ENCODE measurements at places on chromosomes 4 and X.

DNA sequence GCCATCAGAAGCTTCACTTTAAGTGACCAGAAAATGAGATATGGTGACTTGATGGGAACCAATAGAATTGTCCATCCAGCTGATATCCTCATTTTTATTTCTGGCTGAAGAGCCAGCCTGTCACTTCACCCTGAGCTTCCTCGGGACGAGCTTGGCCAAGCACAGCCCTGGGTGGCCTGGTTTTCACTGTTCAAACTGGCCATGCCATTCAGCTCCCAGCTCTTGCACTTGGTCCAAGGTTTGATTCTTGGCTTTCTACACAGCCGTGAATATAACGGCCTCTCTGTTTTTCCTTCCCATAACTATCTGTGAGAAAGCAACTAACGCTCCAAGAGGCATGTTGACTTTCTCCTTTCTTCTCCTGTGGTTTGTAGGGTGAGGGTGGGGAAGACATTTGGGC lies 71.9 kb downstream of the LIMCH1 start:
- no peak for DNase-seq

- no peak for DNase-seq
Observed at GRCh38 chr4:2785613-2786012, 7.3 kb upstream of the SH3BP2 start.

GRCh38 chr4:105088110-105088879 lies 58.4 kb upstream of the TET2 start:
- DNase-seq, result no peak

- DNase-seq, result no peak
Observed at GRCh38 chr4:98680806-98681205, 22.4 kb upstream of the TSPAN5 start.

DNA sequence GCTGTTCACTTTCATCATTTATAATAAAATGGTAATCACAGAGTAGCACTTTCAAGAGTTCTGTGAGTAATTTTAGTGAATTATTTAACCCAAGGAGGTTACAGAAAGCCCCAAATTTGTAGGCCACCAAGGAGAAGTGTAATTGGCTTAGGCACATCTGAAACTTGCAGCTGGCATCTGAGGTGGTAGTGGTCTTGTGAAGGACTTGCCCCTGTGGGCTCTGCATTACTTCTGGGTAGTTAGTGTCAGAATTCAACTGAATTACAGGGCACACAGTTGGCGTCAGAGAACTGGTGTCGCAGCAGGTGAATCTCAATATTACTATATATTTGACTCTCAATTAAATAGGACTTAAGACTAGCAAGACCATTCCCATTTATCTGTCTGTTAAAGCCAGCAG lies 36.9 kb downstream of the GPR174 start:
- DNase-seq, result no peak

- DNase-seq, result no peak
Observed at GRCh38 chr4:149136951-149137620, 678.6 kb downstream of the IQCM start.

DNA sequence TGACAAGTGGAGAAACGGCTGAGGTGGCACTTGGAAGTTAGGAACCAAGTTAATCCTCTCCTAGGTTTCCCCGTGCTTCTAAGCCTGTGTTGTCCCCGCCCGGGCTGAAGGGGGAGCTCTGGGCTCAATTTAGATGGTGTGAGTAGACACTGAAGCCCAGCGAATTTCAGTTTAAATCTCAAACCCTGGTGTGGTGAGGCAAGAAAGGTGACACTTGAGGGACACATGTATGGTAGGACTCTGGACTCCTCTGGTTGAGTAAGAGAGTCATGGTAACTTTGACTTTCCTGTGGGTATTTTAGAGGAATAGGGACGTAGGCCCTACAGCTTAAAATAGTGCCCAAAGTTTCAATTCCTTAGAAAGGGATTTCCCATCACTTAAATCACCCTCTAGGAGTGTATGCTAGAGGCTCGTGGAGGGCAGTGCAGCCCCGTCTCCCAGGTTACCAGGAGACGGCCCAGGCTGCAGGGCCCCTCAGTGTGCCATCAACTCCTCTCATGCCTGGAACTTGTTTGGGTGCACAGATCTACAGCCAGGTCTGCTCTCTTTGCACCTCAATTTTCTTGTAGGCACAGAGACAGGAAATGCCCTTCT lies 24.0 kb downstream of the HAND2 start:
- no peak for DNase-seq

DNA sequence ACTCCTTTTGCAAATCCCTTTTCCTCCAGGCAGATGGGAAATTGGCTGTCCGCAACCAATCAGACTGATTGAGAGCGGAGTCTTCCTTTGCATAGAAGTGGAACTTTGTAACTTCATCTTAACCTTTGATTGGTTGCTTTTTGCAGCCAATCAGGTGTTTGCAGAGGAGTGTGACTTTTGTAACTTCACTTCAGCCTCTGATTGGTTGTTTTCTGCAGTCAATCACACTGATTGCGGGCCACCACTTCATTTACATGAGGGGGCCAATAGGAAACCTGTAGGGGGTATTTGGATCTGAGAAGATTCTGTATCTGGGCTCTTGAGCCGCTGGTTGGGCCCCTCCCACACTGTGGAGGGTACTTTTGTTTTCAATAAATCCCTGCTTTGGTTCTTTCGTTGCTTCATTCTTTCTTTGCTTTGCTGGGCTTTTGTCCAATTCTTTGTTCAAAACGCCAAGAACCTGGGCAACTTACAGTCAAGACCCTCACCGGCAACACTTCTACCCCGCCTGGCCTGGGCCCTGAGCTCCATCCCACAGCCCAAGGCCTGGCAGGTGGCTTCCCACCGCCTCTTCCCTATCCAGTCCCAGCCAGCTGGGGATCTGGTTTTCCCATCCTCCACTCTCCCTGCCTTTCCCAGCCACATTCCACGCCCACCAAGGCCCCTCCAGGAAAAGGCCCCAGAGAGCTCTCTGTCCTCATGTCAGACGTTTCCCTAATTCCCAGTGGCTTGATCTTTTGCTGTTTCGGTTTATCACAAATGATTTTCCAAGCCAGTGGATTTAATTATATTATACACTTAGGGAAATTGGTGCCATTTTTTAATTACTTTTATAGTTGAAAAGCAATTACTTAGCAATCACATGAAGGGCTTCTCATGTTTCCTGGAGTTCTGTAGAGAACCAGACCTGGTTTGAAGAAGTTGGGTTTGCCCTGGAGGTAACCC lies 110.2 kb upstream of the STX18 start:
- DNase-seq, result no peak

- no peak for DNase-seq
Observed at GRCh38 chr4:177413076-177413475, 29.2 kb downstream of the AGA start.

DNA sequence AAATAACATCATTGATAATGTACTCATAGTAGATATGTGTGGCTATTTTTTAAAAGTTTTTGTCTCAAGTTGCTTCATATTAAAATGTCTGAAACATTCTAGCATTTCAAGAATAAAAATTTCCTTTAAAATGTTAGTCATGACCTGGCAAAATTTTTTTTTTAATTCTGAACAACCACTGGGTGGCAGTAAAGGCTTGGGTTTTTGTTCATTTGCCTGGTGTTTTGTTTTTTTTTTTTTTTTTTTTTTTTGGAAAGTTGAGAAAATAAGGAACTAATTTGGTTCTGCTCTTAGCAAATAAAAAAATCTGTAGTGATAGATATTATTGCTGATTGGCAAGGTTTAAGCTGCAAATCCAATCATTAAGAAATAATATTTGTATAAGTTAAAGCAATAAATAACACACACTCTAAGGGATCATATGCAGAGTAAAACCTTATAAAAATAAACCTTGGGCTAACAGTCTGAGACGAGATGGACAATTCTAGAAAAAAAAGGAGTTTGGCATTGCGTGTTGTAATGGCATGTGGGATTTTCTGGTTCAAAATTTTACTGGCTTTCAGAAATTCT lies 81.4 kb downstream of the CEP44 start:
- DNase-seq, result no peak

DNA sequence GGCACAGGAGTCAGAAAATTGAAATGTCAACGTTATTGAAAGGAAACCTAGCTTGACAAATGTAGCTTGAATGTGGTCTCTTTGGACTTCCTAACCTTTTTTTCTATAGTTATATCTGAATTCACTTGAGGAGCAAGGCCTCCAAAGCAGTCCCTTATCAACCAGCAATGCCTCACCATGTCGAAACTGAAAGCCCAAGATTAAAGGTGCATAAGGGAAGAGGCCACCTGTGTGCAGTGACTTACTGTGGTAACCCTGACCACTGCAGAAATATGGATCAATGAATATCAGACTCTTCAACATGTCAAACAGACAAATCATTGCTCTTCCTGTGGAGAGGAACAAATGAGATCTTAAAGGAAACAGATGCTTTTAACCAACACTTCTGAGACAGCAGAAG lies 95.0 kb upstream of the GIMD1 start:
- DNase-seq, result no peak

- DNase-seq, result no peak
Observed at GRCh38 chr4:125388613-125389012, 73.9 kb downstream of the FAT4 start.

DNA sequence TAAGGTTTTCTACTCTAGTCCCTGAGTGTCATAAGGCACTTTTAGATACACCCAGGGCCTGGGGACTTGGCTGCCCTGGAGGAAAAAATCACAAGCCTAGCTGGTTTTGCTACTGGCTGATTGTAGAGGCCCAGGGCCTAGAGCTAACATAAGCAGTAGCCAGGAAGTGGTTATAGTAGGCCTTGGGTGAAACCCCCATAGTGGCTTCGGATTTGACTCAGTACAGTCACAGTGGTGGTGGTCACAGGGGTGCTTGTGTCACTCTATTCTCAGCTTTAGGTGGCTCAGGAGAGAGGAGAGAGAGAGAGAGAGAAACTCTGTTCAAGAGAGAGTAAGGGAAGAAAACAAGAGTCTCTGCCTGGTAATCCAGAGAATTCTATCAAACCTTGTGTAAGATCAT lies 194.5 kb upstream of the EDA2R start:
- DNase-seq, result no peak

- no peak for DNase-seq
Observed at GRCh38 chr4:48698029-48698971, 81.8 kb downstream of the FRYL start.

DNA sequence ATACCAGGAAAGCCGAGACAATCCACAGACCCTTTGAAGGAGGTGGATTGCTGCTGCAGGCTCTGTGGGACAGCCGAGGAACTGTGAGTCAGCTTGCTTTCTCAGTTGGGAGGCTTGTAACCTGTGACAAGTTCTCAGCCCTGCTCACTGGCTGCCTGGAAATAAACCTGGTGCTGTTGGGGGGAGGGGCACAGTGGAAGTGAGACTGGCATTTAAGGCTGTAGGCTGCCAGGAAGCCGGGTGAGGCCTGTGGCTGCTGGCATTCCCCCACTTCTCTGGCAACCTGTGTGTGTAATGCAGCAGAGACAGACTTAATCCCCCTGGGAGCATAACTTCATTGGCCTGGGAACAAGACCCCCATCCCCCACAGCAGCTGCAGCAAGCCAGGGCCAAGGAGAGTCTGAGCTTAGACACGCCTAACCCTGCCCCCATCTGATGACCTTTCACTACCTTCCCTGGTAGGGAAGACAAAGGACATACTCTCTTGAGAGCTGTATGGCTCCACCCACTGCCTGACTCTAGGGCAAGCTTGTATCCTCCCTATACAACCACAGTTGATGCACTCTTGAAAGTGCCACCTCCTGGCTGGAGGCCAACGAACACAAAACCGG lies 64.1 kb downstream of the ALPK1 start:
- DNase-seq, result no peak

- no peak for DNase-seq
Observed at GRCh38 chrX:30822068-30822681, 66.9 kb downstream of the TAB3 start.

Measured in stimulated activated CD4-positive, alpha-beta T cell treated with anti-CD3 and anti-CD28 coated beads, TNF-alpha, amount 100 ng/mL, for 48 hours (primary cell).